ENCODE measurements at places on chromosomes 4 and X.
A peak's percentile ranks its signal among the peaks of the same experiment; 100 is the strongest.

DNA sequence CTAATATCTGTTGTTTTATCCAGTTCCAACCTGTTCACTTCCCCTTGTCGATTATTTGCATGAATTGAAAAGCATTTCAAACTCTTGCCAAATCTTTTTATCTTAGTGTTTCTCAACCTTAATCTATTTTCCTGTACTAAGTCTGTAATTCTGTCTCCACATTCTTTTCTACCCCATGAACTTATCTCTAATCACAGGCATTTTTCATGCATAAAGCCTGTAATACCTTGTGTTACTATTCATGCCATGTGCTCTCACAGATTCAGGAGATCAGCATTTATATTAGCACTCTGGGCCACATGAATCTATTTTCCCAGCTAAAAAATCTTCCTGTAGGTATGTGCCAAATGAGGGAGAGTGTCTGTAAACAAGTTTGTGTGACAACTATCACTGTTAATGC, 1360.9 kb downstream of the STIM2 start:
- no peak for DNase-seq

DNA sequence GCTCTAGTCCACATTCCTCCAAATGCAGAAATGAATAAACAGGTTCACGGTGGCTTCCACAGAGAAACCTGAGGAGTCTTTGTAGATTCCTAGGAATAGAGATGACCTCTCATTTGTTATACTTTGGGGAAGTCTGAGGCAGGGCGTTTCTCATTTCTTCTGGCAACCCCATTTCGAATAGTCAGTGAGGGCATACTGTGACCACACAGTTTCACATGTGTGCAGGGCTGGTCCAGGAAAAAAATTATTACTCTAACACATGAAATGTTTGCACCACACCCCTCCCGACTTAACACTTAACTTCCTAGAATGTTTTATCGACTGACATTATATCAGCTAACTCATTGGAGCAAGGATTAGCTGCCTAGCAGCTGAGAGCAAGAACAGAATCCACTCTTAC, 12.0 kb downstream of the FRMD7 start:
- DNase-seq, result no peak

- DNase-seq, result no peak
Observed at GRCh38 chrX:37847733-37848197, 394 bp upstream of the DYNLT3 start.

GRCh38 chr4:89006307-89006706, 50.7 kb downstream of the FAM13A start:
- DNase-seq, result no peak

GRCh38 chr4:7817877-7818398, 121.7 kb downstream of the AFAP1 start:
- DNase-seq, result no peak

GRCh38 chr4:154454710-154455109, 36.9 kb downstream of the DCHS2 start:
- no peak for DNase-seq

DNA sequence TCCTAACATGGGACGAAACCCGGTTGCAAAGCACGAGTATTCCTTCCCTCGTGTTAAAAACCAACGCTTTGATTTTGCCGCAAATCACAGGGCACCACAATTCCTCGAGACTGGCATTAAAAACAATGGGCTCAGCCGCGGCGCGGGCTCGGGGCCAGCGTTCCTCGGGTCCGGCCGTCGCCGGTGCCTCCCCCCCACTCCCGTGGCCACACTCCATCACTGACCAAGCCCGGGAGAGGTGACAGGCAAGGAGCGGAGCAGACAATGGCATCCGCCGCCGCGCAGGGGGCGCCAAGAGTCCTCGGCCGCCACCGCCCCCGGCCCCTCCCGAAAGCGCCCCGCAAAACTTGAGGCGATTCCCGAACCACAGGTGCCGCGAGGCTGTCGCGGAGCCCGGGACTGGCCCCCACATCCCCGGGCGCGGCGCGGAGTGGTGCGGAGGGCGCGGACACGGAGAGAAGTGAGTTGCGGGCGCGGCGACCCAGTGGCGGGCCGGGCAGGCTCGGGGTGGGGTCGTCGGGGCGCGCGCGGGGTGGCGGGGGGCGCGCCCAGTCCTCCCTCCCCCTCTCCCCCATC, 445 bp downstream of the AP1S2 start:
- peak; percentile 32 for DNase-seq

DNA sequence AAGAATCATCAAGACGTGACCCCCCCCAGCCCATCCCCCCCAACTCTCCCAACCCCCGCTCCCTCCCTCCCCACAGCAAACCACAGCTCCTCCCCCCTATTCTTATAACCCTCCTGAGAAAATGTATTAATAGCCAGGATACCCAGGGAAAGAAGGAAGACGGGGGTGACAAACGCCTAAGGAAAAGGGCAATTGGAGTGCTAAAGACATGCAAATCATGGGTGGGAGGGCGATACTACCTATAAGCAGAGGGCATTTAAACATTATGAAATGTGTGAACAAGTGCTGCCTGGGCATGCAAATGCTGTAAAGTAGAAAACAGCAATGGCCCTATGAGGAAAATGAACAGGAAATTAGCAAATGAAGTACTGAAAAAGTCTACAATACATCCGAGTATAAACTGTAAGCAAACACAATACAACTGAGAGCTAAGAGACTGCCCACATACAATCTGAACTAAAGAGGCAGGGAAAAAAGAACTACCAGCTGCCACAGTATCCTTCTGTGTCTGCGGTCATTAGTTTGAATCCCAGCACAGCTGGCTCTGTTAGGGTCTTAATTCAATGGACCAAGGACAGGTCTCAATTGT, 2.4 kb downstream of the CXXC4 start:
- no peak for DNase-seq

DNA sequence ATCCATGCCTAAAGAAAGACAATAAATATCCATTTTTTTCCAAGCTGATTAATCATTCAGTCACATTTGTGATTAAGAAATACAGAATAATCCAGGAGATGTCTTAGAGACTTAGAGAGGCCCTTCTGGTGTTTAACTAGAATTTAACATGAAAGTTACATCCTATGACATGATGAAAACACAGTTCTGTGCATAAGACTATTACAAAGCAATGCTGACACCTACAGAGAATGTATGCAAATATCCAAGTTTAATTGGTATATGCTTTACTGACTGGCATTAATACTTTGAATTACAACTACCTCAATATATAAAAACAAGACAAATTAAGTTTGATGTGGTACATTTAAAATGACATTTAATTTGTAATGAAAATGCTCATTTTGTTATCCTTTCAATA, 17.8 kb upstream of the TLL1 start:
- no peak for DNase-seq

DNA sequence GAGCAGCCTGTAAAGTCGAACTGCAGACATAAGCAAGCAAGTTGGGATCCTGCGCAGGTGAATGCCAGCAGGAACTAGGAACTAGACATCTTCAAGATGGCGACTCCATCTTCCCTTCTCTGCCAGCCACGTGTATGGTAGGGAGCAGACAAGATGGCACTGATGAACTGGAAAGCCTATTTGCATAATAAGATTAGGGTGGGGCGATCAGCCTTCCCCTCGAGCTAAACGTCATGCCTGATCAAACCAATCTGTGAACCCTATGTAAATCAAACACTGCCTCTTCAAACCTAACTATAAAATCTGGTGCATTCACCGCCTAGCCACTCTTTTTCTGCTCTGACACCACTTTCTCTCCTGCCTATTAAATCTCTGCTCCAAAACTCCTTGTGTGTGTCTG, 28.1 kb upstream of the LGI2 start:
- no peak for DNase-seq

GRCh38 chr4:89871211-89871610, 23.4 kb upstream of the MMRN1 start:
- DNase-seq, result no peak

- no peak for DNase-seq
Observed at GRCh38 chrX:73262991-73263390, 48.3 kb upstream of the NAP1L2 start.
